NCI-H2081 (cell line): ENCODE measurements at places on chromosomes 11 and 22.

GRCh38 chr22:41009222-41009948 is 58.2 kb downstream of the RBX1 start:
- DNase-seq: no peak

DNA sequence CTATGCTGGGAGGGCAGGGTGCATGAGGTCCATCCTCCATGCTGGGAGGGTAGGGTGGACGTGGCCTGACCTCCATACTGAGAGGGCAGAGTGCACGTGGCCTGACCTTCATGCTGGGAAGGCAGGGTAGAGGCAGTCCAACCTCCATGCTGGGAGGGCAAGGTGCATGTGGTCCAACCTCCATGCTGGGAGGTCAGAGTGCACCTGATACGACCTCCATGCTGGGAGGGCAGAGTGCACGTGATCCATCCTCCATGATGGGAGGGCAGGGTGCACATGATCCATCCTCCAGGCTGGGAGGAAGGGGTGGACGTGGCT is 622.2 kb downstream of the BRD1 start:
- no peak for DNase-seq

DNA sequence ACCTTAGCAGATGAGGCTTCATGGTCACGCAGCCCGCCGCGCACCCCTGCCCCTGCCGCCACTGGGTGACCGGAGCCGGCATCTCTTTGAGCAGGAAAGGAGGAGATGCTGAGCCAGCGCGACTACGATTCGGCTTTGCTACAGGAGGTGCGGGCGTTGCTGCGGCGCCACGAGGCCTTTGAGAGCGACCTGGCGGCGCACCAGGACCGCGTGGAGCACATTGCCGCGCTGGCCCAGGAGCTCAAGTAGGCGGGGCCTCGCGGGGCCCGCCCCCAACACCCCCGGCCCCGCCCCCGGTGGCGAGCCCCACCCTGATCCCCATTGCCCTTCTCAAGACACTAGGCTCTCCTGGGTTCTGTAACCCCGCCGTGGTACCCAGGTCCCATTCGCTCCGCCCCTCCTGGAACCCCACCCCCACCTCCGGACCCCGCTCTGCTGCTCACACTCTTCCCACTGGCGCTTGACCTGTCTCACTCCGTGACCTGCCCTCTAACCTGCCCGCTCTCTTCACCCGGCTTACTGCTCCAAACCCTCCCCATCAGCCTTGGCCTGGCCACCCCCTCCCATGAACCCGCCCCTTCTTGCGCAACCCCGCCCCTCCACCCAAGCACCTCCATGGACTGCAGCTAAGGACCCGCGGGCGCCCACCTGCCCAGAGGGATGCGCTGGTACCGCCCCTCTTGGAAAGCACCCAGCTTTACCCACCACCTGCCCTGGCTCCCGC is 9.1 kb downstream of the CTSF start:
- DNase-seq: no peak

DNA sequence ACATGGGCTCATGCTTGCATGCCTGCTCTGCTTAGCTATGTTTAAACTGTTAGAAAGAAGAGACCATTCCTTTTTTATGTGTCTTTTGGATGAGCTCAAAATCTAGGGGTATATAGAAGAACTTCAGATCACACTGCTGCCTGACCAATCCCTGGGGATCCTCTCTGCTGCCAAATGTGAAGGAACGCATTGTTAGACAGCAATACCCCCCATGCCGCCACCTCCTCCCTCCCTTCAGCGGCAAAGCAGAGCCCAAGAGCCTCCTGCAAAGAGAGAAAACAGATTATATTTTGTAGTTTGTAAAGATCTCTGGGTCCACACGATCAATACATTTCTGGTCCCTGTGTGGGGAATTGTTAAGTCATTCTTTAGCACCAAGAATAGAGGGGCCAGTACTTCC is 677.6 kb downstream of the NTM start:
- DNase-seq: no peak

GRCh38 chr11:120285256-120285655 is 39.8 kb upstream of the TLCD5 start:
- no peak for DNase-seq

GRCh38 chr22:39106326-39106725 is 9.3 kb downstream of the APOBEC3H start:
- DNase-seq: no peak

- DNase-seq: peak; percentile 1
Observed at GRCh38 chr11:104946907-104947306, 21.5 kb downstream of the CASP4 start.

GRCh38 chr11:102794382-102794781 is 3.6 kb downstream of the MMP1 start:
- peak; percentile 18 for DNase-seq
